Prostate gland (tissue), 2 donors: ENCODE measurements at places on chromosomes 3 and 15. TPM values are rescaled to one million over a fixed set of nuclear protein-coding genes. Genes with fewer than 3 reads are reported as not detected.

DNA sequence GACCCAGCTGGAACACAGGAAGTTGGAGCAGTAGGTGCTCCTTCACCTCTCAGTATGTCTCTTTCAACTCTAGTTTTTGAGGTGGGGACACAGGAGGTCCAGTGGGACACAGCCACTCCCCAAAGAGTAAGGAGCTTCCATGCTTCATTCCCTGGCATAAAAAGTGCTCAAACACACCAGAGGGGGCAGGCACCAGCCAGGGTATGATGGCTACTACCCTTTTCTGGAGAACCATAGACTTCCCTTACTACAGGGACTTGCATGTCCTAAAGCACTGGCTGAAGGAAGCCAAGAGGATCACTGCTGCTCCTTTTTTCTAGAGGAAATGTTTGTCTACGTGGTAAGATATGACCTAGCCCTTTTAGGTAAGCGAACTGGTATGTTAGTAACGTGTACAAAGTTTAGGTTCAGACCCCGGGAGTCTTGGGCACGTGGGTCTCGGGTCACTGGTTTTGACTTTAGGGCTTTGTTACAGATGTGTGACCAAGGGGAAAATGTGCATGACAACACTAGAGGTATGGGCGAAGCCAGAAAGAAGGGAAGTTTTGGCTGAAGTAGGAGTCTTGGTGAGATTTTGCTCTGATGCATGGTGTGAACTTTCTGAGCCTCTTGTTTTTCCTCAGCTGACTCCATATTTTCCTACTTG lies 11.9 kb downstream of the IL17RB start:
- DNase-seq, result no peak

GRCh38 chr3:100782906-100783305 lies 73.6 kb downstream of the TFG start:
- no peak for DNase-seq

GRCh38 chr15:51869060-51869421 lies 39.6 kb downstream of the TMOD3 start:
- no peak for DNase-seq

DNA sequence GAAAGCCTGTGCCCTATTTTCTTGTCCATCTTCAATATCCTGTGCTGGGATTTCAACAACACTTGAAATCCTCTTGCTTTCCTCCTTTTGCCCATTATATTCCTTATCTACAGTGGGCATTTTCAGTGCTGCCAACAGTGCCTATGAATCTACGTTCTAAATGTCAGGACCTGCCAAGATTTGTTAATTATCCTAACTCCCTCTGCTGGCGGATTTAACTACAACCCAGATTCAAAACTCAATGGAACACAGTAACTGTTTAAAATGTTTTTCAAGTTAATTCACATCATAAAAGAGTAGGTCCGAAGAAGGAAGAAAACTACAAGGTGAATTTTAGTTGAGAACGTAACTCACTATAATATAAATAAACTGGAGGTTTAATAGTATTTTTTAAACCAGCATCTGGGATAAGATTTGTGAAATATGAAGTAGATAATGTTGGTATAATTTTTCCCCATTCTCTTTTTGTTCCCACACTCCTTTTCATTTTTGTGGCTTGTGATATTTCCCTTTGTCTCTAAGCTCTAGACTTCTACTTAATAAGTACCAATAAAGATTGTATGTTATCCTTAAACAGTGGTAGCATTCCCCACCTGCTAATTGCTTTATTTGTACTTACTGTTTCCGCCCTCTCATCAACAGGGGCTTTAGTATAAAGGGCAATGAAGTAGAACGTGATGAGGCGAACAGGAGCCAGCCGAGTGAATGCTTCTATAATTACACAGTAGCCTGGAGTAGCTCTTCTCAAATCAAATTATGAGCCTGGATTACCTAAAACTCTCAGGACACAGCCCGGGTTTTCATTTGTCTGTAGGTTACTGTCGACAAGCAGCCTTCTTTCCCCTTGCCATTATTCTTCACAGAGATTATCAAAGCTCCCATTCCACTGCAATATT lies 302.5 kb upstream of the ATP11B start:
- peak; percentile 7 for DNase-seq

DNA sequence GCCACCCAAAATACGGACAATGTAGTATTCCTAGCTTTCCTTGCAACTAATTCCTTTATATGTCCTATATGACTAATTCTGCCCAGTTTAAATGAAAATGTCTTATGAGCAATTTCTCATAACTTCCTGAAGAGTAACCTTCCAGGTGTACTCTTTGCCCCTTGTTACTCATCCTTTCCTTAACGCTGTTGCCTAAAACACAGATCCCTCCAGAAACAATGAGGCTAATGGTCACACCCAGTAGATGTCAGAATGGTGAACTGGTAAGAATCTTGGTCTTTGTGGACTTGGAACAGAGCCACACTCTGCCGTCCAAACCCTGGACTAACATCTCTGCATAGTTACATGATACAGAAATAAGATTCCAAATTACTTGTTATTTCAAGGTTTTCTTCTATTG lies 497.9 kb downstream of the IGSF11 start:
- no peak for DNase-seq

GRCh38 chr3:134852893-134853351 lies 57.9 kb downstream of the EPHB1 start:
- DNase-seq, result no peak

- DNase-seq, result no peak
These were observed 8.2 kb upstream of the OCA2 start for GRCh38 chr15:28107111-28107903.

GRCh38 chr3:147653367-147653923 lies 244.3 kb downstream of the ZIC1 start:
- DNase-seq, result no peak

DNA sequence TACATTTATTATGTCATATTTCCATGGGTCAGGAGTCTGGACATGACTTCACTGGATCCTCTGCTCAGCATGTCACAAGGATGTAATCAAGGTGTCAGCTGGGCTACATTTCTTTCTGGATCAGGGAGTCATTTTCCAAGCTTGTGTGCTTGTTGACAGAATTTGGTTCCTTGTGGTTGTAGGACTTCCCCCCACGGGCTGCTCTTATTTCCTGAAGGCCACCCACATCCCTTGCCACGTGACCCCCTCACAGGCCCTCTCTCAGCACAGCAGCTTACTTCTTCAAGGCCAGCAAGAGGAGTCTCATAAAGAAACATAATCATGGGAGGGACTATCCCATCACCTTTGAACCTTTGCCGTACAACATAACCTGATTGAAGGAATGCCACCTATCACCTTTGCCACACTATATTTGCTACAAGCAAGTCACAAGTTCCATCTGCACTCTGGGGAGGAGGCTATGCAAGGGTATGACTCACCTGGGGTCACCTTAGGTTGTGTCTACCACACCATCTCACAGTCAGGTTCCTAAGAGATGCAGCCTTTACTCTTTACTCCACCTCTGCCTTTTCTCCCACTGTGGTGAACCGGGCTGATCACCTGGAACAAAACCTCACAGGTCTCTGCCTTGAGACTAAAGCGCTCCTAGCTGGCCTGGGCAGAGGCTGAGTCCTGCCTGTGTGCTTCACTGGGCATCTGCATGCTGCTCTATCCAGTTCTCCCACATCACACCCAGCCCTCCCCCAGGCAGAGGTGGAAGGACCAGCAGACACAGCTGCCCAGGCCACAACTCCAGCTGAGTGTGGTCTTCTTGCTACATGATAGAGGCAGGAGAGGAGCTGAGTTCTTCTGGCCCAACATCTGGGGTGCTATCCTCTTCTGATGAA lies 13.5 kb downstream of the RAB6B start:
- DNase-seq, result no peak

- no peak for DNase-seq
These were observed 17.1 kb upstream of the TPM1 start for GRCh38 chr15:63025460-63025859.

- DNase-seq, result no peak
These were observed 87.7 kb upstream of the ALDH1L1 start for GRCh38 chr3:126267976-126268615.

ABHD10 gene
- 36.3 TPM for total RNA-seq

CCR5 gene
- 0.55 TPM for total RNA-seq

OGG1 gene
- 22.6 TPM for total RNA-seq

FEZF2 gene
- 0.62 TPM for total RNA-seq

USP13 gene
- total RNA-seq, result 52.6 TPM

TRH gene
- 0.97 TPM for total RNA-seq

SMCO1 gene
- total RNA-seq, result not detected
